Activated naive CD4-positive, alpha-beta T cell treated with Interleukin-2 at 50 U/mL for 16 hours (primary cell): ENCODE measurements at places on chromosomes 1 and 21.

DNA sequence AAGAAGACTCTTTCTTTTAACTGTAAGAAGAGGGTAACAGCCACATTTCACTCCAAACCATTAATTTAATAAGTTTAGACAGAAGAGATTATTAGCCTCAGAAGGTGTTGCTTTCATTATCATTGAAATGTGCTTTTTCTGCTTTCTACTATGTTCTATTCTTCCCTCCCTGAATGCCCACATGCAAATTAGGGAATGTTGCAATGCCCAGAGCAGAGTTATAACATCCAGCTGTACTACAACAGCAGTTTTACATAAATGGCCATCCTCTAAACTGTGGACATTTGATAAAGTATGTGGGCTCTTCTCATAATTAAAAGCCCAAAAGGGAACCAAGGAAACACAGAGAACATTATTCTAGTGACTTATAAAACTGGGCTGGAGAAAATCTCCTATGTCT, 82.2 kb upstream of the SOD1 start:
- no peak for DNase-seq

DNA sequence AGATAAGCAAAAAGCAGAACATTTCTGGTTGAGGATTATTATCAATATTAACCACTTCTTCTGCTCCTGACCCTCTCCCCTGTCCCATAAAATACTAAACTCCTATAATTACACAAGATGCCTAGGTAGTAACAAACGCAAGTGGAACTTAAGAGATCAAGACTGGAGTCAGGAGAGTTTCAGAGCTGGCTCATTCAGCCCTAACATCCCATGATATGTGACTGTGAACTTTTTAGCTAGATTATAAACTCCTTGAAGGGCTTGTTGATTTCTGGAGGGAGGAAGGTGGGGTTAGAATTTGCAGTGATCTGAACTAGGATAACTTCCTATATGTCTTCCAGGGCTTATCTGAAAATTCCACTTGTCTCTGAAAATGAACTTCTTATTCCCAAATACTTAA, 130.6 kb downstream of the TGFB2 start:
- no peak for DNase-seq

- no peak for DNase-seq
These were observed 344.6 kb downstream of the RYR2 start for GRCh38 chr1:237386362-237387143.

- no peak for DNase-seq
These were observed 47.1 kb upstream of the ATP1B1 start for GRCh38 chr1:169059421-169059820.

DNA sequence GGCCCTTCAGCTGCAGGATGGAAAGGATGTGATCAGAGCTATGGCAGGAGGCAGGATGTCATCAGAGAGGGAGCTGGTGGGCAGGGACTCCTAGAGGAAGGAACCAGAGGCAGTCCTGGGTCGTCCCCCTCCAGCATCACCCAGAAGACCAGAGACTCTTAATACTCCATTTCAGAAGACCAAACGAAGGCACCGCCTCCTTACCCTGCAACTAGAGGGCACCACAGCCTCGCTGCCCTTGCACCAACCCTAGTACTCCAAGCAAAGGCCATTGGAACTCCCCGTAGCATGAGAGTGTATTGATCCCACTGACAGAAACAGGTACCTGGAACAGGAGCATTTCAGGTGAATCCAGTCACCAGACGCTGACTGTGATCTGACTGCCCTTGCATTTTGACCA, 598.1 kb downstream of the NPHP4 start:
- DNase-seq = no peak

DNA sequence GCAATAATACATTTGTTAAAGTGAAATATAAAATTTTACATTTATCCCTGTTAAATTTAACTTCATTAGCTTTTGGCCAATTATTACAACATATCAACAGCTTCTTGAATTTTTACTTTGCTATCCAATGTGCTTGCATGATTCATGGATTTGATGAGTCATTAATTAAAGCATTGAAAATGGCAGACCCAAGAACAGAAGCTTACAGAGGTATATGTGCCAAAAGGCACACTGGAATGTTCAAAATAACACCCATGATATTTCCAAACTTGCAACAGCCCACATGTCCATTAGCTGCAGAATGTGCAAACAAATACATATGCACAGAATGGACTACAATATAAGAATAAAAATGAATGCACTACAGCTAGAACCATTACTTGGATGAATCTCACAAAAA, 76.4 kb upstream of the MAN1A2 start:
- no peak for DNase-seq

DNA sequence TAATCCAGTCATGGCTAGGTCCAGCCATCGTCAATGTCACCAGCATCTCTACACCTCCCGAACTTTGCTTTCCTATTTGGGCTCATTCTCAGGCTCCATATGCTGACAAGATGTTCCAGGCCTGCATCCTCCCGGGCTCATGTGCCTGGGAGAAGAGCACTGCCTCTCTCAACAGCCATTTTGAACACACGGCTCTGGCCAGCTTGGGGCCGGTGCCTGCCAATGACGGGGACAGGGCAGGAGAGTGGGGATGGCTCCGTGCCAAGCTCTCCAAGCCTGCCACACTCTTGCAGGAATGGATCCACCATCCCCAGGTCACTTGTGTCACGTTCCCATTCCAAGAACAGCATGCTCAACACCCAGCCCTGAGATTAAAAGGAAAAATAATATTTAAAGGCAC, 61.4 kb upstream of the PAX7 start:
- no peak for DNase-seq

- DNase-seq = no peak
These were observed 135.5 kb upstream of the KIAA1614 start for GRCh38 chr1:180777072-180777689.

- no peak for DNase-seq
These were observed 97.6 kb downstream of the OSBPL9 start for GRCh38 chr1:51714374-51715019.

DNA sequence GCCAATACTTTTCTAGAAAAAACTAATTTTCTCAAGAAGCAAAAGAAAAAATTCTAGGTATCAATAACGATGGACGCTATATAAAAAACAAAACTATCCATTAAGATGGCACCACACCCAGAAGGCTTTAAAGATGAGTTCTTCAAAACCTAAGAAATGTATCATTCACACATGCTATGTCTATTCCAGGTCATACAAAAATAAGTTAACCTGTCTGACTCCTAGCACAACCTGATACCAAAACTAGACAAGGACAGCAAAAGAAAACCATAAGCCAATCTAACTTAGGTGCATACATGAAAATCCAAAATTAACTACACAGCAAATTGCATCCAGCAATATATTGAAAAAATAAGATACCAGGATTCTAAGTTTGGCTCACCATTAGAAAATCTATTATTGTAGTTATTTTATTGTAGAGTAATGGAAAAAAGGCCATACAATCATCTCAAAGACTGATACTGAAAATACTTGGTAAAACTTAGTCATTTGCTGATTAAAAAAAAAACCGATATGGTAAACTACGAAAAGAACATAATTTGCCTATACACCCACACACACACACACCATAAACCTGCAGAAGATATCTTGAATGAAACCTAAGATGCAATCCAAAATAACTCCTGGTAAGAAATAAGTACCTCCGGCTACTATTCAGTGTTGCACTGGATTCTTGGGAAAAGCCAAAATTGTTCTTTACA, 55.0 kb downstream of the TRAF5 start:
- no peak for DNase-seq

DNA sequence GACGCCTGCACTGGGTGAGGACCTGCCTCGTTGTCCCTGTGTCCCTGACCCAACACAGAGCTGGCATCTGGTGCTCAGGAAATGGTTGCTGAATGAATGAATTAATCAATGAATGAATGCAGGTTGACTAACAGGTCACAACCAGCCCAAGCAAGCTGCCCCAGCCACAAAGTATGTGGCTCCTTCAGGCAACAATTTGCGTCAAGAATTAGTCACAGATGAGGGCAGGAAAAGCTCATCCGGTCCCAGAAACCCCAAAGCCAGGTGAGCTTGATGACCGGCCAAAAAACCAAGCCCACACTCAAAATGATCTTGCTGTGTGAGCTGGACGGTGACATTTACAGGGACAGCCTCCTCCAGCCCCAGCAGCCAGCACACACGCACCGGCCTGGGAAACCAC, 40.6 kb upstream of the GPR153 start:
- no peak for DNase-seq

DNA sequence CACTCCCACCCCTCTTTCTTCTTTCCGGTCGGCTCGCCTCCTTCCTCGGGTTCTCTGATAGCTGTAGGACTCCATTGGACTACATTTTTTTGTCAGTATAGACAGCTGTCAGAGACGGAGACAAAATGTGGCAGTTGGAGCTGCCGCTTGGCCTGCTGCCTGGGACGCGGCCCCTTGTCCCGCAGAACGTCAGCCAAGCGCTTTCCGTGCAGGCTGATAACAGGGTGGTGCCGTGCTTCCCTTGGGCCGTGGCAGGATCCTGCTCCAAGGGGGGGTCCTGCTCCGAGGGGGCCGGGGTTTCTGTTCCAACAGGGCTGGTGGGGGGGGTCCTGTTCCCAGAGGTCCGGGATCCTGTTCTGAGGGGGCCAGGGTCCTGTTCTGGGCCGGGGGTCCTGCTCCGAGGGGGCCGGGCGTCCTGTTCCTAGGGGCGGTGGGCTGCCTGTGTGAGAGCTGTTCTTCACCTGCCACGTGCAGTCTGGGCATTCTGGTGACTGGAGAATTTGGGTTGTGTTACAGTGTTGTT, 4.9 kb downstream of the SKI start:
- DNase-seq = no peak

DNA sequence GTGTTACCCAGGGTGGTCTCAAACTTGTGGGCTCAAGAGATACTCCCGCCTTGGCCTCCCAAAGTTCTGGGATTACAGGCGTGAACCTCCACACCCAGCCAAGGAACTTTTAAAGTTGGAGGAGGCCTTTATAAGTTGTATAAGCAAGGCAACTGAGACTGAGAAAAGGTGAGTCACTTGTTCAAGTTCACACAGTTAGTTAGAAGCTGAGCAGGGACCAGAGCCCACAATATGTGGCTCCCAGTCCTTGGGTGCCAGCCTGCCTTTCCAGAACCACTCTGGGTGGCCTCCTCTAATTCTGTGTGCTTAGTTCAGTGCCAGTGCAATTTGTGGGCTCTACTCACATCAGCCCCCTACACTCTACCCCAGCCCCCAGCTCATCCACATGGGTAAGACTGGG, 3.7 kb downstream of the RAB25 start:
- no peak for DNase-seq

GRCh38 chr1:97070376-97070775, 348.8 kb downstream of the PTBP2 start:
- no peak for DNase-seq

- DNase-seq = peak; percentile 52
These were observed 80.4 kb upstream of the AK4 start for GRCh38 chr1:65067491-65068201.

GRCh38 chr1:104248385-104248784, 498.7 kb downstream of the AMY1C start:
- no peak for DNase-seq
